NCI-H1694 (cell line): ENCODE measurements at places on chromosomes 13 and 19.

- no peak for DNase-seq
Observed at GRCh38 chr19:17320435-17320834, 11.1 kb downstream of the DDA1 start.

- peak; percentile 64 for DNase-seq
Observed at GRCh38 chr19:54266133-54266532, 9.1 kb upstream of the LILRB5 start.

DNA sequence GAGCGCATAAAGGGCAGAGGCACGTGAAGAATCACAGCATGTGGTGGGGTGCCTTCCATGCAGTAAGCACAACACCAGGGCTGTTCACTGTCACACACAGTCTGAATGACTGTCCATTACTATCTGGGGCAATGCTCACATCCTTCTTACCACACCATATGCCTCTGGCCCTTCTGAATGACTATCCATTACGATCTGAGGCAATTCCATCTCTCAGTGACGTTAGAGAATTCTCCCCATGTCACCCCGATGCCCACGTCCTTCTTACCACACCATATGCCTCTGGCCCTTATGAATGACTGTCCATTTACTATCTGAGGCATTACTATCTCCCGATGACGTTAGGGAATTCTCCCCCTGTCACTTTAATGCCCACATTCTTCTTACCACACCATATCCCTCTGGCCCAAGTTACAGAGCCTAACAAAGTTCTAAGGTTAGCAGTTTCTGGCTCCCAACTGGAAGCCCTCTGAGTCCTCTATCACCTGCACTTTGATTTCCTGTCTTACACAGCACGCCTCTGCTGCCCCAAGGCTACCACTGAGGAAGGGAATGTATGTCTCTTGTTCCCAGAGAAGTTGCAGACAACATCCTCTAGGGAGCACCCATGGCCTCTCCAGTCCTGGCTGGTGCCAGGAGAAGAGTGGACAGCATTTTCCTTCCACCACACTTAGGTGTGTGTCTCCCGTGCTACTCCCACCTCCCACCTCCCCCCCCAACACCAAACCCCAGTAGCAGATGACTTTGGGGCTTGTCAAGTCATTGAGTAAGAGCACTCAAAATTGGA, 154.8 kb downstream of the COG6 start:
- DNase-seq: no peak

DNA sequence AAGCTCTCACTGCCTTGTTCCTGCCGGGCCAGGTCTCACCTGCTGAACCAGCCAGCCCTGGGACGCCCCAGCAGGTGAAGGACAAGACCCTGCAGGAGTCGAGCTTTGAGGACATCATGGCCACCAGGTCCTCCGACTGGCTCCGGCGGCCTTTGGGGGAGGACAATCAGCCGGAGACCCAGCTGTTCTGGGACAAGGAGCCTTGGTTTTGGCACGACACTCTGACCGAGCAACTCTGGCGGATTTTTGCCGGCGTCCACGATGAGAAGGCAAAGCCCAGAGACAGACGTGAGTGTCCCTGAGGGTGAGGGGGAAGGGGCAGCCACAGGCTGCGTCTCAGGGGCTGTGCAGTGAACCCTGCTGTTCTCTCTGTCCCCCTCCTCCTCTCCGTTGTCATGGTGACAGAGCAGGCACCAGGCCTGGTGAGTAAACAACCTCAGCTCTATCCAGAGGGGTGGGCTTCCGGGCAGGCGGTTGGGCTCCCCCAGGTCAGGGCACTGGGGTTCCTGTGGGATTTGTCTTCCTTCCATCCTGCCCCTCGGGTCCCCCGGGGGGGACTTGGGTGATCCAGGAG, 9.7 kb downstream of the TLE6 start:
- DNase-seq: peak; percentile 25

- peak; percentile 7 for DNase-seq
Observed at GRCh38 chr19:54439174-54439851, 9.7 kb upstream of the LENG8 start.

- DNase-seq: peak; percentile 28
Observed at GRCh38 chr19:42563352-42564210, 31.1 kb downstream of the CEACAM8 start.

DNA sequence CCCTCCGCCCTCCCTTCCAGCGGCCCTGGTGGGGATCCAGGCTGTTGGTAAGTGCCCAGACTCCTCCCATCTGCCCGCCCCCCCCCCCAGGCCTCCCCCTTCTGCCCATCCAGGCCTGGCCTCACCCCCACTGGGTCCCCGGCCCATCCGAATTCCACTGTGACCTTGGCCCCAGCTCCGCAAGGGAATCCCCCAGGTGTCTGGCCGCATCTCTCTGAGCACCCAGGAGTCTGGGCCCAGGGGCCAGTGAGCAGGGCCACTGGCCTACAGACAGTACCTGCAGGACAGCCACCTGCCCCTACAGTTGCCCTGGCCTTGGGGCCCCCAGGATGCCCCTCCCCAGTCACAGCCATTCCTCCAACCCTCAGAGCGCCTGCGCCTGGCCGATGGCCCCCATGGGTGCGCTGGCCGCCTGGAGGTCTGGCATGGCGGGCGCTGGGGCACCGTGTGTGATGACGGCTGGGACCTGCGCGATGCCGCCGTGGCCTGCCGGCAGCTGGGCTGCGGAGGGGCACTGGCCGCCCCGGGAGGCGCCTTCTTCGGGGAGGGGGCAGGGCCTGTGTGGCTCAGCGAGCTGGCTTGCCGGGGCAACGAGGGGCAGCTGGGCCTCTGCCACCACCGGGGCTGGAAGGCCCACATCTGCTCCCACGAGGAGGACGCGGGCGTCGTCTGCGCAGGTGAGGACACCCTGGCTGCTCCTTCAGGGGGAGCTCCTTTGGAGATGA, 912 bp downstream of the SSC5D start:
- DNase-seq: no peak

- DNase-seq: no peak
Observed at GRCh38 chr13:40758811-40759210, 12.2 kb downstream of the MRPS31 start.

DNA sequence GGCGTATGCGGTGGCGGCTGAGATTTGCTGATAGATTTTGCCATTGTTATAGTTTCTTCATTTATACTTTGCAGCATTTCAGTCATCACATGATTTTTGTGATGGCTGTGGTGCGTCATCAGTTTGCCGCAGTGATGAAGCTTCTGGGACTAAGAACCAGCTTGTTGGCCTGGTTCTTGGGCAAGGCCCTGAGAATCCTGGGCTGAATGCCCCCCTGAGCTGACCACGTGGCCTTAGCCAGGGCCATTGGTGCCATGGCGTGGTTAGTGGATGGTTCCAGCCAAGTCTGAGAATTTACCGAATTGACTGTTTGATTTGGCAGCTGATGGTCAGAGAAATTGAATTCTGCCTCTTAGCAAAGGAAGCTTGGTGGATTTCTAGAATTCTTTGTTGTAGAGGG, 17.8 kb downstream of the GATAD2A start:
- DNase-seq: no peak

DNA sequence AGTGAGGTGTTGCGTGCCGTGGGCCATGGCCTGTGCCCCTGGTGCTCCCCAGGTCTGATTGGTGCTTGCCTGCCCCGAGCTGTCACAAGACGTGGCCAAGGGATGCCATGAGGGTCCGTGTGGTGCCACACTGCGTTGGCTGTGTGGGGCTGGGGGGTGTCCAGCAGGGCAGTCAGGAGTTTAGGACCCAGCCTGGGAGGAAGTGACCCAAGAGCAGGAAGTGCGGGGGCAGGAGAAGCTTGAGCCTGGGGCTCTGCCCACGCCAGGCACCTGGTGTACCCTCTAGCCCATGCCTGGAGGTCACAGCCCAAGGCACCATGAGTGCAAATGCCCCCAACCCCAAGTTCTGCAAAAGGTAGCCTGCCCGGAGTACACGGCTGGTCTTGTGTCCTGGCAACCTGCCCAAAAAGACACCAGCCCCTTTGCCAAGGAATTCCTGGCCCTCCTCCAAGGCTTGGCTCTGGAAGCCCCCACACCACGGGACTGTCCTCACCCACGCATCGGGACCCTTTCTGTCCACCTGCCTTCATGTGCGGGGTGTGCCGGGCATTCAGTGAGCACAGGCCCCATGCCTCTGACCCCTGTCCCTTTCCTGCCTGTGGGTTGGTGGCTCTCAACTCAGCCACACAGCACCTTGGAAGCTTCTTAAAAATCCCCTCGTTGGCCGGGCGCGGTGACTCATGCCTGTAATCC, 24.9 kb downstream of the MPND start:
- DNase-seq: no peak

GRCh38 chr19:3977242-3978143, 6.6 kb upstream of the DAPK3 start:
- DNase-seq: no peak

GRCh38 chr19:40801426-40802299, 2.7 kb downstream of the EGLN2 start:
- no peak for DNase-seq

DNA sequence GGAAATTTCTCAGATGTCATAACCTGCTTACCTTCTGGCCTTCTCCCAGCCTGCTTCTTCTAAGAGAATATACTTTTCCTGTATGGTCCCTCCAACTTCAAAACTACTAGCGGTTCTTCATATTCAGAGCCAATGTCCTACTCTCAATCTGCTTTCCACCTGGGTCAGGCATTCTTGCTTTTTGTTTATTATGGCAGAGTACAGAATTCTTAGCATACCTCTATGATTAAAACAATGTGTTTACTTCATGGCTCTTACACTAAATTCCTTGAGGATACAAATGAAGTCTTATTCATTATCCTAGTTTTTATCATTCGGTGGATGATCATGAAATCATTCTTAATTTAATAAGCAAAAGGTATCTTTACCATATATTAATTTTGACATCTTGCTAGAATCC, 484.2 kb upstream of the SLITRK1 start:
- no peak for DNase-seq

DNA sequence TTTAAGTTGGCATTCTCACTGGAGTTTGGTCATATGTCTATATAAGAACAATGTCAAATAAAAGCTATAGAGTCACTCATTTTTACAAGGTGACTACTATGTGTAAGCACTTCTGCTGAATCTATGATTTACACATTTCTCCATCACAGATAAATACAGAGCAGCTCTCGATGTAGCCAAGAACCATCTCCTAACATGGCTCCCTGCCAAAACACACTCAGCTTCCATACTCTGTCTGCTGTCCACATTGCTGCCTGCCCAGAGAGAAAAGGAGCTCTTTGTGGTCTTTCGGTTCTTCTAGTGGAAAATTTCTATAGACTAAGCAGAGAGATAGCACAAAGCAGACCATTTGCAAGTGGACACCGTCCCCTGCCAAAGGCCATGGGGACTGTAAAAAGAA, 190.9 kb upstream of the KLF12 start:
- peak; percentile 56 for DNase-seq

GRCh38 chr13:20461860-20462532, 63.7 kb downstream of the CRYL1 start:
- no peak for DNase-seq

GRCh38 chr13:73880365-73880764, 253.8 kb downstream of the KLF12 start:
- DNase-seq: no peak
